AML-193 (cell line): ENCODE measurements at places on chromosomes 16 and 17.
A peak's percentile ranks its signal among the peaks of the same experiment; 100 is the strongest.

DNA sequence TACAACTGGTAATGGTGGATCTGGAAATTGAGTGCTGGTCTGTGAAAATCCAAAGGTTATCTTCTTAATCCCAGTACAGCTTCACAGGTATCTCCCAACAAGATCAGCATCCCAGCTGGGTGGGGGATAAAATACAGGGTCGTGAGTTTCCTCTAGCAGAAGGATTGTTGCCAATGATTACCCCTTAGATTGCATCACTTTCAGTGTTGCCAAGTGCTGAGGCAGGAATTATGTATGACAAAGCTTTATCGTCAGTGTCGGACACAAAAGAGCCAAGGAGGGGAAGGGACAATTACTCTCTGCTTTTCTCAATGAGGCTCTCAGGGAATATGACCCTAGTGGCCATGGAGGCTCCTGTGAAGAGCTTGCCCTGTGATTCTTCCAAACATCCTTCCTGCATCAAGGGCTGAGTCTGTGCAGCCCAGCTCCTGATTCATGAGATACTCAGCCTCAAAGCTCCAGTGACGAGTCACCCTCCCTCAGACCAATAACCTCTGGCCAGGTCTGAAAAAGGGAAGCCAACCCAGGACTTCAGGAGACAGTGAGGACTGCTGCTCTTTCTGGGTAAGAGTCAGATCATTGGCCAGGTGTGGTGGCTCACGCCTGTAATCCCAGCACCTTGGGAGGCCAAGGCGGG is 15.0 kb downstream of the OR1F1 start:
- no peak for DNase-seq

GRCh38 chr16:85137323-85138072 is 25.2 kb upstream of the CIBAR2 start:
- no peak for DNase-seq

GRCh38 chr17:14950216-14950615 is 314.9 kb downstream of the PMP22 start:
- DNase-seq, result no peak

DNA sequence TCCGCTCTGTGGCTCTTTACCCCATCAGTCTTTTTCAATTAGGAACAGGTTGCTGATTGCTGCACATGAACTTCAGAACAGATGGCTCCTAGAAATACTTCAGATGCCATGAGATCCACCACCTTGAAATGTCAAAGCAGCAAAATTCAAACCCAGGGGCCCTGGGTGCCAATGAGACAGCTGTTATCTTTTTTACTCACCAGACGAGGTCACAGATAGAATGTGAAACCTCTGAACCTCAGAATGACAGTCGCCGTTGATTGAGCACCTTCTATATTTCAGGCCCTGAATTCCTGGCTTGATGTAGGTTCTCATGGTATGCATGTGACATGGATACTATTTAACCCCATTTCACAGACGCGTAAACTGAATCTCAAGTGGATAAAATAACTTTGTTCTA is 63.0 kb downstream of the MAF start:
- DNase-seq, result no peak

- DNase-seq, result no peak
Observed at GRCh38 chr16:78748220-78748929, 648.9 kb downstream of the WWOX start.

GRCh38 chr17:41396340-41396739 is 1.1 kb downstream of the KRT31 start:
- no peak for DNase-seq

GRCh38 chr17:15268461-15268860 is 3.3 kb upstream of the PMP22 start:
- no peak for DNase-seq

- DNase-seq, result no peak
Observed at GRCh38 chr17:61878984-61879612, 15.8 kb upstream of the BRIP1 start.

DNA sequence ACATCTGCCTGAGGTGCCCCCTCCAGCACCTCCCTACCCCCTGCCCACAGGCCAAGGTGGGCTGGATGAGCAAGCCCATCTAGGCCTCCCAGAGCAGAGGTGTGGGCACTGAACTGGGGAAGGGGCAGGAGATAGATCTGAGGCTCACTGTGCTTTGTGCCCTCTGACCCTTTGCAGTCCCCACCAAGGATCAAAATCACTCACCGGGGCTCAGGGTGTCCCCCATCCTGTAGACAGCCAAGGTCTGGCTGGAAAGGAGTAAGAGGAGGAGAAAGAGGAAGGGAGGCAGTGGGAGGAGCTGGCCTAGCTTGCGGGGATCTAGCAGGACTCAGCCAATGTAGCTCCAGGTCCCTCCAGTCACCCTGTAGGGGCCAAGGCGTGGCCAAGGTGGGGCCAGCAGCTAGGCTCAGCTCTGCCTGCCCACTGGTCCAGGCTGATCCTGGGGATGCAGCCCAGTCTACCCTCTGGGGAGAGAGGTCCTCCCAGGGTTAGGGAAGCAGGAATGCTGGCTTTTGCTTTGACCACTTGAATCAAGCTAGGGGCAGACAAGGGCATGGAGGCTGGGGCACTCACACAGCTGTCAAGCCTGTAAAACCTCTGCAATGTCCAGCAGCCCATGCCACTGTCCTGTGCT is 1.8 kb downstream of the SLC12A4 start:
- peak; percentile 20 for DNase-seq

DNA sequence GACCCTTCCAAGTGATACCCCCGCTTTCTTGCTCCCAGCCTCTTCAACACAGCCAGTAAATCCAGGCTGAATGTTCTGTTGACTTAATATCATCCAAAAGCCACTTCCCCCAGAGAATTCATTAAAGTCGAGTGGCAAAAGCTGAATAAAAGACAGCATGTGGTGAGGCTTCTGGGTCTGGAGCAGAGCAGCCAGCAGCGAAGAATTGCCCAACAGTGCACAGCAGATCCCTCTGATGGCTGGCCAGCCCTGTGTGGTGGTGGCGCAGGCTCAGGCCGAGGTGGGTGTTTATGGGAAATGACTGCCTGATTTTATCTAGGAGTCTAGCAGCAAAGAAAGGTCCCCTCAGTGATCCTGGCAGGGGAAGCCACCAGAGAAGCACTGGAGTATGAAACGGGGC is 30.3 kb upstream of the RCVRN start:
- DNase-seq, result no peak

DNA sequence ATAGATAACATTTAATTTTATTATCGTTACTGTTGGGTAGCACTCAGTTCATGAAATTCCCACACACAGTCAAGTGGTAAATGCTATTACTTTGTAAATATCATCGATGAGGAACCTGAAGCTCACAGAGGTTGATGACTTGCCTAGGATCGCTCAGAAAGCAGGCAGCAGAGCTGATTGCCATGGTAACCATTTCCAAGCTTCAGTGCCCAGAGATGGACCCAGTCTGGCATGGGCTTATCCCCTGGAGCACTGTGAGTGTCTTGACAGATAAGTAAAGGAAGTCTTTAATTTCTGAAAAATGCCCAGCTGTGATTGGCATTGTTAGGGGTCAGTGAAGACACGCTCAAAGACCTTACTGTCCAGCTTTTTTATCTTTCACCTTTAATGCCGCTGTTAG is 95.0 kb downstream of the PRKCB start:
- no peak for DNase-seq

DNA sequence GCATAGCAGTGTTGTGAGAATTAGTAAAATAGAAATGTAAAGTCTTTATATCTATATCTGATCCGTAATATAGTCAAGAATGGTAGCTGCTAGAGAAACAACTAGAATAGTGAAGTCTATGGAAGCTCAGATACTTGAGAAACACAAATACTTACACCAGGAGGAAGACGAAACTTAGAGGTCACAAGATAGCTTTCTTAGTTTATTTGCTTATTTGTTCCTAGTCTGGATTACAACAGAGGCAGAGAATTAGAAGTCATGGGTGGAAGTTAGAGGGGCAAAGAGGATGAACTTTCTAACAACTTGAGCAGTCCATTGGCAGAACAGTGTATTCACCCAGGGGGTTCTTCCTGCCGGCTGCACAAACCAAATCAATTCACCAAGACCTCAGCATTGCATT is 13.9 kb downstream of the GNGT2 start:
- no peak for DNase-seq

GRCh38 chr16:87074641-87075318 is 242.4 kb downstream of the C16orf95 start:
- no peak for DNase-seq

DNA sequence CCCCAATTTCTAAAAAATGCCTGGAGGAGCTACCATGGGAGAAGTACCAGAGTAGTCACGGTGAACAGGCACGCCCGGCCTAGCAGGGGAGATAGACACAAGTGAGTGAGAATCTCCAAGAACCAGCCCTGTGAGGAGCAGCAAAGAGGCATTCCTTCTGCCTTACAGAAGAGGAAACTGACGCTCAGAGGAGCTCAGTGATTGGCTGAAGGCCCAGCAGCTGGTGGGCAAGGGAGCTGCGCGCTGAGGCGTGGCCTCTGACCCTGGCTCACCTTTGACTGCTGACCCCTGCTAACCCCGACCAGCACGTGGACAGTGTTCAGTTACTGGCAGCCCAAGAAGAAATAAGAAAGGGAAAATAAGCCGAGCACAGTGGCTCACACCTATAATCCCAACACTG is 1.8 kb downstream of the C16orf96 start:
- no peak for DNase-seq

GRCh38 chr16:459761-460160 is 34.3 kb downstream of the RAB11FIP3 start:
- no peak for DNase-seq

GRCh38 chr17:41428591-41429291 is 4.4 kb upstream of the KRT37 start:
- DNase-seq, result no peak

- DNase-seq, result no peak
Observed at GRCh38 chr17:68693896-68694295, 92.7 kb upstream of the FAM20A start.

DNA sequence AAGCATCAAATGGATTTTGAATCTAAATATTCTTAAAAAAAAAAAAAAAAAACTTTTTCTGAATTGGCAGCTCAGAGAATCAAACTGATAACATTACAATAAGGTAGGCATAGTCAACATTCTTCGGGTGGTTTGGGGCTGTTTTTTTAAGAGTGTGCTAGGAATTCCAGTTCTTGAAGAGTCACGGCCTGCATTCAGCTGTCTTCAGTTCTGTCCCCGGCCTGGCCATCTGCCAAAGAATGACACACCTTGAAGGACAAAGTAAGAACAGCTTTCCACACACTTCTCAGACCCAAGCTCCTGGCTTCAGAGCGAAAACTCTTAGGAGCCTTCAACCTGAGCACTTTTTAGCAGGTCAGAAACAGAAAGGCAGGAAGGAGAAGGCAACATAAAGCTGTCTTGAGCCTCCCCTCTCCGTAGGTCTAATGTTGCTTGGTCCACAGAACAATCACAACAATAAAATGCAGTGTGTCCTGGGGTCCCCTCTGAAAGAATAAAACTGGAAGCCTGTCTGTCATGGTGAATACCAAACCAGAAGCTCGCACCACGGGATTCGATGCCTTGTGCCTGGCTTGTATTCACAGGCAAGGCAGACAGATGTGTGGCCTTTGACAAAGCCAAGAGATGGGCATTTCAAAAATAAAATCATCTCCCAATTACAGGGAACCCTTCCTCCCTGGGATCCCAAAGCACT is 524.4 kb upstream of the ZFHX3 start:
- no peak for DNase-seq

GRCh38 chr16:200388-200787 is 20.1 kb downstream of the HBQ1 start:
- no peak for DNase-seq

- DNase-seq, result no peak
Observed at GRCh38 chr16:8493972-8494371, 96.3 kb downstream of the TMEM114 start.

DNA sequence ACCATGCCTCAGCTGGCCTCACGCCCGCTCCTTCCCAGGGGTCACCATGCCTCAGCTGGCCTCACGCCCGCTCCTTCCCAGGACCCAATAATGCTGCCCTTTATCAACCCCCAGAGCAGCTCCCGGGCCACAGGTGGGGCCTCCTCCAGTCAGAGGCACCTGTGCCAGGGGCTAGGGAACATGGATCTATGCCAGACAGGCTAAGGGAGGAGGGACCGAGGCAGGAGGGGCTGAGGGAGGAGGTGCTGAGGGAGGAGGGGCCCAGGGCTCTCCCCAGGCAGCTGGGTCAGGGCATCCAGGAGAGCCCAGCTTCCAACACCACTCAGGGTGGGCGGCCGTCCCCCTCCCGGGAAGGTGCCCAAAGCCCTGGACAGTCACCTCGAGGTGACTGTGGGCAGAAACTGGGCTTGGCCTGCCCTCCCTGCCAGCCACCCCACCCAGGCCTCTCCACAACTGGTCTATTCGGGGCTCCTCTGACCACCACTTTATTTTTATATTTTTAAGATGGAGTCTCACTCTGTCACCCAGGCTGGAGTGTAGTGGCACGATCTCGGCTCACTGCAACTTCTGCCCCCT is 19.4 kb downstream of the UTS2R start:
- DNase-seq, result no peak
